ENCODE measurements at places on chromosomes 6 and 20.

DNA sequence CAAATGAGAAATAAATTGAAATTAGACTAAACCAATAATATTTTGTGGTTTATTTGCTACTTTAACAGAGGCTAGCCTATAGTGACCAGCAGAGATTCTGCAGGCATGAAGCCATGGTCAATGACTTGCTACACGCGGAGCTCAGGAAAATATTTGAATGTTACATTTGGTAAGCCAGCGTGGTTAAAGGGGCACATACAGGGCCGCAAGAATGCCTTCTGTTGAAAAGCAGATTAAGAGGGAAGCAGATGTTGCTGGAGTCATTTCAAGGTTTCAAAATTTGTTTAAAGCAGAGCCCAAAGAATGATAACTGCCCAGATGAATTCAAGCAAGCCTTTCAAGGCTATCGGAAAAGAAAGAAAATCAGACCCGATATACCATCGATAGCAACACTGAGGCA is 294.3 kb upstream of the MAN1A1 start:
- DNase-seq: no peak

GRCh38 chr6:34540222-34540621 is 15.9 kb downstream of the SPDEF start:
- no peak for DNase-seq

DNA sequence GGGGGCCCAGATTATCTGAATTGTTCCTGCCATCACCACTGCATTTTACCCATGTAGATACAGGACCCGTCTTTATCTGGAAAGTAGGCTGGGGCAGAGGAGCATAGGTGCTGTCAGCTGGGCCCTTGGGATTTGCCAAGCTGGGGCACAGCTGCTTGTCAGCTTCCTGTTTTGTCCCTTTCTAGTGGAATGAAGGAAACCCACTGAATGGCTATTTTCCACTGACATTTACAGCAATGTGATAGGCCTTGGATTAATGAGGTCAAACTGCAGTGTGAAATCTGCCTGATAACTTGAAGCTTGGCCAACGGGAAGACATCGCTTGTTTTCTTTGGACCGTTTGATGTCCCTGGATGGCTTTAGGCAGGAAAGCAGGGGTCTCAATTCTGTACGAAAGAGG is 6.7 kb downstream of the PPP1R16B start:
- DNase-seq: no peak

DNA sequence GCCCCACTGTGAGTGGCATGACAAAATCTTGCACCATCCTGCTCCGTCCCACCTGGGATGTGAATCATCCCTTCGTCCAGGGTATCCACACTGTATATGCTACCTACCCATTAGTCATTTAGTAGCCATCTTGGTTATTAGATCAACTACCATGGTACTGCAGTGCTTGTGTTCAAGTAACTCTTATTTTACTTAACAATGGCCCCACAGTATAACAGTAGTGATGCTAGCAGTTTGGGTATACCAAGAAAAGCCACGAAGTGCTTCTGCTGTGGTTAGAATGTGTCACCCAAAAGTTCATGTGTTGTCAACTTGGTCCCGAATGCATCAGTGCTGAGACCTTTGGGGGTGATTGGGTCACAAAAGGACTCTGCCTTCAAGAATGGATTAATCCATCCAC is 11.7 kb downstream of the OSER1 start:
- no peak for DNase-seq

- no peak for DNase-seq
Measured at GRCh38 chr6:167750956-167751358, 75.8 kb upstream of the AFDN start.

GRCh38 chr6:46808806-46809205 is 15.6 kb downstream of the MEP1A start:
- no peak for DNase-seq

GRCh38 chr6:163748886-163749285 is 334.4 kb downstream of the QKI start:
- no peak for DNase-seq

GRCh38 chr6:116840091-116840490 is 11.2 kb upstream of the GPRC6A start:
- no peak for DNase-seq

GRCh38 chr20:35768731-35769664 is 2.8 kb upstream of the PHF20 start:
- DNase-seq: peak; percentile 98

GRCh38 chr6:112272799-112273198 is 18.4 kb upstream of the LAMA4 start:
- DNase-seq: no peak

DNA sequence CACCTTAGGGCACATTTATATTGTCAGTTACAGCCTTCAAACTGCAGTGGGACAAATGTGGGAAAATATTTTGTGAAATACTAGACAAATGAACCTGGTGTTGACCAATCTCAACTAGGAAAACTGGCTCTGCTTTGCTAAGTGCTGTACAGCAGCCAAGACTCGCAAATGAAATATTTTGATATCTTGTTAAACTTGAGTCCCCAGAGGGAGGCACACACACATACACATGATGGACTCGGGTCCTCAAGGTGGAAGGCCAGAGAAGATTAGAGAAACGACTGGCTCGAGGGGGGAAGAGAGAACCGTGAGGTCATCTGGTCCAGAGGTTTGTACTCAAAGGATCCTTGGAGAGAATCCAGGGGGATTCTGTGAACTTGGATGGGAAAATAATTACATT is 67.3 kb upstream of the JAG1 start:
- no peak for DNase-seq

DNA sequence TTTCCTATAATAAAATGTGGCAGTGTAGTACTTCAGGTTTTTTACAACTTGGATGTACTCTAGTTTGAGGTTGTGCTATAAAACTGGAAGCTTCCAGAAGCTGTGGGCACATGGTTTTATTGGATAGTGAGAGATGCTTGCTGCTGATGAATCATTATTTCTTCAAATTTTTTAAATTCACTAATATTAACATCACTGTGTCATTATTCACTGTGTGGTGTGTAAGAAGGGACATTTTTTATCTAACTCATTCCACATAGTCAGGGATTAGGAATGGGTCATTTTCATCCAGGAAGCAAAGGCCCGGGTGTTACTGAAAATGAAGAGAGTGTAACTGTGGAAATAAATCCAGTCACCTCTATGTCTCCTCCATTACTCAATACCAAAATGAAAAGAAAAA is 421.0 kb downstream of the TENT5A start:
- no peak for DNase-seq

DNA sequence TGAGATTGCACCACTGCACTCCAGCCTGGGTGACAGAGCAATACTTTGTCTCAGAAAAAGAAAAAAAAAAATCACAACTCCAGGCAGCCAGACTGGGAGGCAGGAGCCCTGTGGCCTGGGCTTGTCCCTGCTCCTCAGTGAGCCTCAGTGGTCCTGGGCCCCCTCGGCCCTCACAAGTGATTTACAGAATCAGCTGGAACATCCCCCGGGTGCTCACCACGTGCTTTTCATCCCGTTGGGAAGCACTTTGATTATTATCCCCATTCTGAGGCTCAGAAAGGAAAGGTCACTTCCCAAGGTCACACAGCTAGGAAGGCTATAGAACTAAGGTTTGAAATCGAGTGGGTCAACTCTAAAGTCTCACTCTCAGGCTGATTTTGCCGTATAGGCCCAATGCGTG is 43.1 kb upstream of the TLDC2 start:
- no peak for DNase-seq

GRCh38 chr6:152130441-152130840 is 323.0 kb downstream of the ESR1 start:
- DNase-seq: no peak

- DNase-seq: no peak
Measured at GRCh38 chr6:106197441-106197840, 111.3 kb downstream of the PRDM1 start.

DNA sequence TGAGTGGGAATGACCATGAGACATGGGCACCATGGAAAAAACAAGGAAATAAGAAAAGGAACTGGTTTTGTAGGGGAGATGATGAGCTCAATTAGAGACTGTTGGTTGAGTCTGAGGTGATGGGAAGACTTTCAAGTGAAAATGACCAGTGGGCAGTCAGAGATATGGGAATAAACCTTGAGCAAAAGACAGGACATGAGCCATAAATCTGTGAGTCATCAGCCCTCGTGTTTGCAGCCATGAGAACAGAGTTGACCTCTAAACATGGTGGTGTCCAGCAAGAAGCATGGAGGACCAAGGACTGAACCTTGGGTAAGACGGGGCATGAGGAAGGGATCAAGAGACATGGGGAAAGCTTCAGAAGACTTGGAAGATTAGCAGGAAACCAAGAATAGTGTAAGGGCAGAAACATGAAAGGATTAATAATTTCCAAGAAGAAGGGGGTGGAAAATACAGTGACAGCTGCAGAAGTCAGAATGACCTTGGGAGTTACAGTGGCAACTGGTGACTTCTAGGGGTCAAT is 280.6 kb upstream of the PRDM1 start:
- DNase-seq: no peak

GRCh38 chr6:162099685-162100084 is 627.9 kb downstream of the PRKN start:
- DNase-seq: no peak

GRCh38 chr6:139271056-139271455 is 20.7 kb downstream of the TXLNB start:
- no peak for DNase-seq

DNA sequence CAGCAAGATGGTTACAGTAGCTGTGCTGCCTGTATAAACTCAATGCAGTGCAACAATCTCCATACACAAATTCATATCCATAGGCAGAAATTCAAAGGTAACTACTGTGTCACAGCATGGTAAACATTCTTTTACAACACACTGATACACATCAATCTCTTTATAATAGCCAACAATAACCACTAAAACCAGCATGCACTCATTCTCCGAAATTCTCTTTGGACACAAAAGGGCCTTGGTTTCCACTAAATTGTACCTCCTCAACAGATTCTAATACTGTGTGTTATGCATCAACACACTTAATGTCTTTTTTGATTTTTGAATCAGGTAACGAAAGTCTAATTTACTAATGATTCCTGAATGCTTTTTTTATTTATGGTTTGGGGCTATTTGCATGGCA is 1323.7 kb downstream of the GRIK2 start:
- no peak for DNase-seq

- peak; percentile 86 for DNase-seq
Measured at GRCh38 chr6:80767808-80768207, 661.3 kb downstream of the BCKDHB start.

GRCh38 chr20:63573647-63574131 is 350 bp downstream of the HELZ2 start:
- no peak for DNase-seq

- DNase-seq: no peak
Measured at GRCh38 chr6:154683756-154684523, 49.3 kb upstream of the SCAF8 start.

- DNase-seq: no peak
Measured at GRCh38 chr20:3248993-3249347, 10.0 kb upstream of the SLC4A11 start.

- no peak for DNase-seq
Measured at GRCh38 chr20:41047975-41048305, 19.3 kb downstream of the TOP1 start.

DNA sequence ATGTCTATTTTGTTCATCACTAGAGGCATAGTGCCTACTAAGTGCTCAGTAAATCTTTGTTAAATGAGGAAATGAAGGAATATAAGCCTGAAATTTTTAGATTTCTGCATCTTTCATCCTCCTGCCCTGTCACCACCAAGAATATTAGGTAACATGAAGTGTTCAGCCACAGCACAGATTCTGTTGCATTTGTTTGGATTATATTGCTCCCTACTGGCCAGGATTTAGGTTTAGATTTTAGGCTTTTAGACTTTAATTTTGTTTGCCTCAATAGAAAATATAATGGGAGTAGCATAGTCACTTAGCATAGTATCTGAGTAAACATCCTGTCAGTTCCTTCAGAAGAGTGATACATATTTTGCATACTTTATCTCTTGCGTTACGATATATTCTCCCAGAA is 14.2 kb downstream of the FARS2 start:
- DNase-seq: no peak

DNA sequence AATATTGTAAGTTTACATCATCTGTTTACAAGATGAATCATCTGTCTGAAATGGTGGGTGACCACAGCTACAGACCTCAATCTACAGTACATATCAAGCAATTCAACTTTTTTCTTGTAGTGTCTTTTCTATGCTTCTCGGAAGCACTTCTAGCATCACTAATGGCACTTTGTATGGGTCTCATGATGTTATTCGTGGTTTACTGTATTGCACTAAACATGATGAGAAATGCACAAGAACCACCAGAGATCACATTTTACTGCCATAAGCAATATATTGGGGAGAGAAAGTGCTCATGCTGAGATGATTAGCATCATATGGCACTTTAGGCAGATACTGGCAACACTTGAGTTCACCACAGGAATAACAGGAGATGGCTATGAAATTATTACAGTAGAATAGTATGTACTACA is 15.4 kb upstream of the BTBD3 start:
- DNase-seq: no peak

DNA sequence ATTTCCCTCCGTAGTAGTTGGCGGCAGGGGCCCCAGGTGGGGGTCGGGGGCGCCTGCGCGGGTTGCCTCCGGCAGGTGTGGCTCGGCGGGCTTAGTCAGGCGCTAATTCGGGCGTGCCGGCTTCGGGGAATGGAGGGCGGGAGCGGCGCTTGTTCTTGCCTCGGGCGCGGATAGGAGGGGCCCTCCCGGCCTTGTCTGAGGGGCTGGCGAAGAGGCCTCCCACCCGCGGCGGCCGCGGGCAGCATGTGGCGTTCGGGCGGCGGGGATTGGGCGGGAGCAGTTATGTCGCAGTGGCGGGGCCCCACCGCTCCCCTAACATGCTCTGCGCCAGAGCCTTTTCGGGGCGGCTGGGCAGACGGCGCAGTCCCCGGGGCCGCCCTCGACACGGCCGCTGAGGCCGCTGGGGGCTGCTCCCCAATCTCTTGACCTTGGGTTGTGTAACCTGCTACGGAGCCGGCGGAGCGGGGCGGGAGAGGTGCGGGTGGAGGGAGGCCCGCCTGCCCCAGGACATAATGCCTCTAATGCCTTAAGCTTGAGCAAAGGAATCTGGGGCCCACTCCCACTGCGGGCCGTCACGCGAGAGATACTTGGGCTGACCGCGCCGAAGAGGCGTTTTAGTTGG is 1.1 kb downstream of the AMD1 start:
- DNase-seq: peak; percentile 84

DNA sequence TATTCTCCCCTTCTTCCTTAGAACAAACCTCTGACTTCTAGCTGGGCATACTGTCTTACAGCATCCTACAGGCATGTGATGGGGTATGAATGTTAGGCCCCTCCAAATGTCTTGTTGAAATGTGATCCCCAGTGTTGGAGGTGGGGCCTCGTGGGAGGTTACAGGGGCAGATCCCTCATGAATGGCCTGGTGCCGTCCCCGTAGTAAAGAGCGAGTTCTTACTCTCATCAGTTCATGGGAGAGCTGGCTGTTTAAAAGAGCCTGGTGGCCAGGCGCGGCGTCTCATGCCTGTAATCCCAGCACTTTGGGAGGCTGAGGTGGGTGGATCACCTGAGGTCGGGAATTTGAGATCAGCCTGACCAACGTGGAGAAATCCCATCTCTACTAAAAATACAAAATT is 15.5 kb downstream of the OVOL2 start:
- no peak for DNase-seq

- no peak for DNase-seq
Measured at GRCh38 chr20:37270576-37271420, 9.2 kb upstream of the GHRH start.

All from suprapubic skin (tissue), 4 donors.